ENCODE measurements at places on chromosomes 4 and X.

- no peak for DNase-seq
These were observed 5.5 kb upstream of the FAM47E start for GRCh38 chr4:76246025-76246424.

GRCh38 chrX:68835104-68835442 lies 6.3 kb downstream of the EFNB1 start:
- DNase-seq, result no peak

GRCh38 chr4:116320859-116321258 lies 764.5 kb downstream of the TRAM1L1 start:
- no peak for DNase-seq

- no peak for DNase-seq
These were observed 23.3 kb upstream of the GPR50 start for GRCh38 chrX:151153086-151153485.

GRCh38 chr4:153731239-153731638 lies 28.6 kb downstream of the RNF175 start:
- no peak for DNase-seq

- no peak for DNase-seq
These were observed 69.9 kb downstream of the USP38 start for GRCh38 chr4:143254491-143255226.

DNA sequence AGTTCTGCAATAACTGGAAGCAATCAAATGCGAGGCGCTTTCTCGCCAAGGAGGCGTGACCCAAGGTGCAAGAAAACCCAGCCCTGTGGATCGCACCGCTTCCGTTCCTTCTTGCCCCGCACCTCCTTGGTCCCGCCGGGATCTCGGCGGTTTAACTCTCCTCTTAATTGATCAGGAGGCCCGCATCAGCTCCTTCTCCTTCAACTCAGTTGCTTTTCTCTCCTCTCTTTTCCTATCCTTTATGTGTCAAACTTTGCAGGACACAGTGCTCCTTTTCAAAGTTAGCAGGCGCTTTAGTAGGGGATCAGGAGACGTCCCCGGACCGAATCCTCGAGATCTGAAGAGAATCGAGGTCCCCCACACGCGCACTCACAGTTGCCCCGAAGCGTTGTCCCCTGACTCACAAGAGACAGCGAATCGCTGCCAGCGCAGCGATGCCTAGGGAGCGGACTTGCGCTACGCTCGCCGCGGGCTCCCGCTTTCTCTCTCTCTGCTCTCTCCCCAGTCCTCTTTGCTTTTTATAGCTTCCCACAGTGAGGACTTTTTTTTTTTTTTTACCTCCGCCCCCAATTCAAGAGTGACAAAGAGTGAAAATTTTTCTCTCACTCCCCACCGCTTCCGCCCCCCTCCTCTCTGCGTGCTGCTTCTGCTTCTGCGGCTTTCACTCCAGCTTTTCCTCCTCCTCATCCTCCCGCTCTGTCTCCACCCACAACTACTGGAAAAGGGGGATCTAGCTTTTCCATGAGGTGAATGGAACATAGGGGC lies at the start of gene DKK2:
DKK2 (minus strand) TSS at position 495 of the 765 bp plus-strand sequence. CDS start 722 bp downstream, outside the sequence.
- no peak for DNase-seq

GRCh38 chr4:4696530-4696929 lies 154.7 kb upstream of the STX18 start:
- DNase-seq, result no peak

- no peak for DNase-seq
These were observed 122.4 kb upstream of the ETNPPL start for GRCh38 chr4:108885211-108885610.

- DNase-seq, result no peak
These were observed 69.5 kb downstream of the WFS1 start for GRCh38 chr4:6338951-6339817.

DNA sequence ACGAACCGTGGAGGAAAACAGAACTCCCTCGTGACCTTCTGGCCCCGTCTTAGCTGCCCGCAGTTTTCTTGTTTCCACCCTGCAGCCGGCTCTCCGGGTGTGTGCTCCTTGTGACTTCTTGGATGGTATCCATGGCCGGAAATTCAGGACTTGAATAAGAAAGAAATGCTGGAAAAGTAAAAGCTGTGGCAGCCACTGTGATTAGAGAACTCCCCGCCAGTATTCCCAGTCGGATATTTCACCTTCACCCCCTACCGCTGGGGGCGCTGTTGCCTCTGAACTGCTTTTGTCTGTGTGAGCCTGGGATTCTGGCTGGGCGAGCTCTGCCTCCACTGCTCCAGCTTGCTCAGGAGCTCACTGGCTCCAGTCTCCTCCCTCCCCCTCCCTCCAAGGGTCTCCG lies 41.5 kb upstream of the CYP4V2 start:
- DNase-seq, result no peak

DNA sequence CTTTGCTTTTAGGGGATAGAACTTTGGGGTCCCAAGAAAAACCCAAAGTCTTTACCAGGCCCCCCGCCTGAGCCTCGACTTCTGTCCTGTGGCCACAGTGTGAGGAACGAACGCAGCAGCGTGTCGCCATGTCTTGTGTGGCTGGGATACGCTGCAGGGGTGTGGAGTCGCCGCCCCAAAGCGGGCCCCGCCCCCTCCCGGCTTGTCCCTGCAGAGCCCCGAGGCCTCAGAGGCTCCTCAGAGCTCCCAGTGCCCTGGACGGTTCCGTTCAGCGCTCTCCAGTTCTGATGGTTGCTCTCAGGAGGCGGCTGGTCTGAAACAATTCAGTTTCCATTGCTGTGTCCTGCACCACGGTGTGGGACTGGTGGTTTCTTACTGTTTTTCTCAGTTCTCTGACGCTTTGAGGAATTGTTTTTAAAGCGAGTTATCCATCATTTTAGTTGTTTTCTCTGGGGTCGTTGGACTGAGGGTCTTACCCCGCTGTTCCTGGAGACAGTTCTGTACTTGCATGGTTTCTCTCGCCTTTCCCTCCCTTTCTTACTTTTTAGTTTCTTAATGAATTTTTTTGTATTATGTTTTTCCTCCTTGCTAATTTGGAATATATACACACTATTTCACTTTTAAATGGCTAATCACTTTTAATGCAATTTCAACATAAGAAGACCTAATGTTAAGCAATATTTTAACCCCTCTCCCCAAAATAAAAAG lies 1.6 kb upstream of the IDUA start:
- peak; percentile 40 for DNase-seq

DNA sequence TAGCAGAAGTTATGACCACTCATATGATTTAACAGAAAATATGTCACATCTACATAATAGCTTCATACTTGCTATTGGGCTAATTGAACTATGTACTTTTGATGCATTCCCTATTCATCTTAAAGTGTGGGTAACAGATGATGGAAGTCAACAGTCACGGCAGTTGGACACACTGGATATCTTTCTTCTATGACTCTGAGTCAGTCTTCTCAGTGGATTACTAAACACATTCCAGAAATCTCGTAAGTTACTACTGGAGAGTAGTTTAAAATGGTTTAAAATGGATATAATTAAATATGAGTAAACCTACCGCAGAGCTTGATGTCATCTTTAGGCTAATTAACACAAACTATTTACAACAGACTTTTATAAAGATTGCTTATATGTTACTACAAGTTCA lies 30.1 kb upstream of the CFAP299 start:
- DNase-seq, result no peak

Data from stimulated activated CD8-positive, alpha-beta memory T cell treated with anti-CD3 and anti-CD28 coated beads, Interleukin-7, amount 100 ng/mL, for 1 hour (primary cell).